ENCODE measurements at places on chromosomes 4 and X.
A peak's percentile ranks its signal among the peaks of the same experiment; 100 is the strongest.

DNA sequence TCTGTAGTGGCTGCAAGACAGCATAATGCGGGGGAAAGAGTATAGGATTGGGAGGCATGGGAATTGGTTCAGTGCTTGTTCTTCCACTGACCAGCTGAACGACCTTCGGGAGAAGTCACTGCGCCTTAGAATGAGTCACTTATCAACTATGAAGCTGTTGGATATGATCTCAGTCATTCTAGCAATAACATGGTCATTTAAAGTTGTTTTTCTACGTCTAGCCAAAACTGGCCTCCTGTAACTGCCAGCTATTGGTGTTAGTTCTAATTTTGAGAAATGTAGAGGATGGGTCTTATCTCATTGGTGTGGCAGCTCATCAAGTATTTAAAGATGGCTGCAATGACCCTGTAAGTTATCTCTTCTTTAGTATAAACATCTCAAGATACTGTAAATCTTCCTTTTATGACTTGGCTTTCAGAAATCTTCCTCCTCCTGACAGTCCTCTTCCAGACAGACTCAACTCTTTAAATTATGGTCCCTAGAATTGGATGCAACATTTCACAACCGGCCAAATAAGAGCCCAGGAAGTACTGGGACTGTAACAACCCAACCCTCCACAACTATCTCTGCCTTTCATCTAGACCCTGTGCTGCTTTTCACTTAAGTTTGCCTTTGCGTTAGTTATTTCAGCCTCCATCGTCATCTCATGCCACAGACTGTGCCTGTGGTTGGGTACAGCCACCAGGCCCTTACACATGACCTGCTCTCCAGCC, 243.3 kb downstream of the CBR4 start:
- no peak for DNase-seq

DNA sequence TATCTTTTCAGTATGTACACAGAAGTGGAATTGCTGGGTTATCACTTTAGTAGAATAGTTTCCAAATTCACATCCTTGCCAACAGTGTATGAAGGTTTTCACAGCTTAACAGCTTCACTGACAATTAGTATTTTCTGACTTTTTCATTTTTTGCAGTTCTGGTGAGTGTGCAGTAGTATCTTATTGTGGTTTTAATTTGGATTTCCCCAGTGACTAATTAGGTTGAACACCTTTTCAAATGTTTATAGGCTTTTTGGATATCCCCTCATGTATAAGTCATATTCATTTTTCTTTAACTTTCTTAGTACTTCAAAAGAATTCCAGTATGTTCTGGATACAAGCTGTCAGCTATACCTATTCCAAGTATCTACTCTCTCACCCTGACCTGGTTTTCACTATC, 37.1 kb downstream of the BRCC3 start:
- DNase-seq = no peak

- no peak for DNase-seq
Observed at GRCh38 chrX:134695999-134696398, 37.7 kb upstream of the PLAC1 start.

DNA sequence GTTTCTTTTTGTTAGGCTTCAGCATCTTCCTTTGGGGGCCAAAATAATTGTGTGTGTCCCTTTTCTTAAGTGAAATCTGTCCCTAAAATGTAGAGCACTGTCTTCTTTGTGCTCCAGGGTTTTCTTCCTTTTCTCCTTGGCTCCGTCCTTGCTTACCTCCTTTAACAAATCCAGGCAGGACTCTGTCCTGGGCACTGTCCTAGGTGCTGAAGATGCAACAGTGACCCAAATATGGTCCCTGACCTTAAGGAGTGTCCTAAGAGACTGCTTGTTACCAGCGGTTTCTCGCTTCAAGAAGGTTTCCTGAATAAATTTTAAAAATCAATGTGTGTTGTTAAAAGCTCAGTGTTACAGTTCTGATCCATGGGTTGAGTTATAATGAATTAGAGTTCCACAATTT, 471.8 kb downstream of the KCNIP4 start:
- no peak for DNase-seq

- no peak for DNase-seq
Observed at GRCh38 chr4:83221897-83222441, 62.6 kb downstream of the COQ2 start.

- DNase-seq = peak; percentile 10
Observed at GRCh38 chr4:83362492-83363329, 28.1 kb upstream of the HPSE start.

- no peak for DNase-seq
Observed at GRCh38 chr4:72953571-72953970, 115.9 kb downstream of the COX18 start.

GRCh38 chrX:150489359-150490015, 78.9 kb upstream of the MTM1 start:
- DNase-seq = no peak

- no peak for DNase-seq
Observed at GRCh38 chr4:133498149-133498548, 349.1 kb downstream of the PCDH10 start.

- no peak for DNase-seq
Observed at GRCh38 chr4:157304769-157305168, 84.2 kb downstream of the GRIA2 start.

DNA sequence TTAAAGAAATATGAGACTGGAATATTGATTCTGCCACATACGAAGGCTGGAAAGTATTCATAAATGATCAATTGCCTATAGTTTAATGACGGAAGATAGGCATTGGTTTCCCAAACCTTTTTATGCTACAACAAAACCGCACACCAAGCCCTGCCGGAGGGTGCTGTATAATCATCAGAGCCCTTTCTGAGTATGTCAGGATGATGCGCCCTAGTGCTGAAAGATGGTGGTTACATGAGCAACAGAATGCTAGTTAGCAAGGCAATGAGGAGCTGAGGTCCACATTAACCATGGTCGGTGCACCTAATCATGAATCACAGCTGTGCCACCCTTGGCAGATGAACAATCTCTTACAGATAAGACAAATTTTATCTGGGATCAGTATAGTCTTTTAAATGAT, 491.1 kb downstream of the PACRGL start:
- no peak for DNase-seq

GRCh38 chr4:71944956-71945355, 86.8 kb upstream of the NPFFR2 start:
- no peak for DNase-seq

DNA sequence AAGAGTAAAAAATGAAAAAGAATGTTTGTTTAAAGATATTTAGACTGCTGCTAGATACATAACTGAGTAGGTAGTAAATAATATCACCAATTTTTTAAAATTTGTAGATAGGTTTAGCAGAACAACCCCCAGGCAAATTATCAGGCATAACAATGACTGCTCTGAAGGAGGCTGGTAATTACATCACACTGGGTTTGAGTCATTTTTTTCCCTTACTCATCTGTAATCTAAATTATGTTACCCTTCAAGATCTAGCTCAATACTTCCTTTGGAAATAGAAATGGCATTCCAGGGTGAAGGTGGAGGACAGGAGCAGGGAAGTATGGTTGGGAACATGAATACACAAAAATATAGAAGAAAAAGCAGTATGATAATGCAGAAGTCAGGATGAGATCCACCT, 431.6 kb upstream of the MAOA start:
- DNase-seq = no peak

DNA sequence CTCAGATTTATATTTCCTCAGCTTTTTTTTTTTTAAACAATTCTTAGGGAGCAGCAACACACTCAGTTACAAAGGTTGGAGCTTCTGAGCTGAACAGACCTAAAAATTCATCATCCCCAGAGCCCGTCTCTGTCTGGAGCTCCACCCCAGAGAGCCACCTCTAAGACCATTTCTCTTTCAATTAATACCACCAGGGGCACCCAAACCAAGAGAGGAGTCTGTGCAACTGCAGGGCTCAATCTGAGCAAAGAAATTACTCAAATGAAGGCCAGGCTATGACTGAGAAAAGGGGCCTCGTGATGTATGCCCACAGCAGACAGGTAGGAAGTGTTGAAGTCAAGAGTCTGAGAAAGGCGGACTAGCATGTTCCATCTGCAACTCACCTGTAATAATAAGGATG, 95.5 kb downstream of the C4orf51 start:
- no peak for DNase-seq

DNA sequence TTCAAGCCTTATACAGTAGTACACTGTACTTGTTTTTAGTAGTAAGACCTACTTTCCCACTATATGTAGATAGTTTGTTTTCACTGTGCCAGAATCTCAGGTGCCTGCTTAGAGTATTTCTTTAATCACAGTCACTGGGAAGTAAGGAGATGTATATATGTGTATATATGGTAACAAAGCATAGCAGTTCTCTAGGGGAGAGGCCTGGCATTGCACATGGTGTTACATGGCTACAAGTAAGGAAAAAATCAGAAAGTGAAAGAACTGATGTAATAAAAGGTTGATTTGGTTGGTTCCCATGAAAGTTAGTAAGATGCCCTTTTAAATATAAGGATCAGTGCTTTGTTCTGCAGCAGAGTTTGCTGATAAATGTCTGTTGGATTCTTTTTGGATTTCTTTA, 9.3 kb upstream of the DCK start:
- DNase-seq = no peak

GRCh38 chrX:118250445-118250844, 95.5 kb upstream of the WDR44 start:
- DNase-seq = no peak

DNA sequence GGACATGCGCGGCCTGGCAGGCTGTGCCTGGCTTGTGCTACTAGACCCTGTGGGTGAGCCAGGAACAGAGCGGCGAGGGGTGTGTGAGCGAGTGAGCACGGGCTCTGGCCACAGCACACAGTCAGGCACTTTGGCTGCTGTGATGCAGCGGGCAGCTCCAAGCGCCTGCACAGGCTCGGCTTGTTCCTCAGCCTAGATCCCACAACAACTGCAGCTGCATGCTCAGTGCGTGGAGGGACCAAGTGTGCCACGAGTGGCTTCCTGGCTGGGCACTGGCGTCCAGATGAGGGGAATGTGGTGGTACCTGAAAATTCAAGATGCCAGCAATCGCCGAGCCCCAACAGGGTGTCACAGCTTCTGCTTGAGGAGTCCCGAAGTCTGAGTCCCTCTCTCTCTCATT, 1056.6 kb downstream of the RAPGEF2 start:
- DNase-seq = no peak

- no peak for DNase-seq
Observed at GRCh38 chrX:118468122-118468521, 27.5 kb upstream of the DOCK11 start.

- no peak for DNase-seq
Observed at GRCh38 chrX:7771788-7772438, 71.1 kb upstream of the VCX start.

DNA sequence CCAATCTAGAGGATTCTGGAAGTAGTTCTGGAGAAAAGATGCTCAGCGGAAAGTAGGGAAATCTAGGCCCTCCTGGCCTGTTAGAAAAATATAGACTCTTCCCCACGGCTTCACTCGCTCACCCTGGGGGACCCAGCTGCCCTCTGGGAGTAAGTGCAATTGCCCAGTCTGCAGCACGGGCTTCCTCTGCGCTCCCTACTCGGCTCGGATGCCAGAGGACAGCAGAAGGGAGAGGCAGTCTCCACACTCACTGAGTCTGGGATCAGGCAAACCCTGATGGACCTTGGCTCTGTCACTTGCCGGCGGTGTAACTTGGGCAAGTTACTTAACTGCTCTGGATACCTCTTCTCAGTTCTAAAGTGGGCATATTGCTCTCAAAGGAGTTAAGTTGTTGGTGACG, 2.1 kb downstream of the SHISA3 start:
- no peak for DNase-seq

DNA sequence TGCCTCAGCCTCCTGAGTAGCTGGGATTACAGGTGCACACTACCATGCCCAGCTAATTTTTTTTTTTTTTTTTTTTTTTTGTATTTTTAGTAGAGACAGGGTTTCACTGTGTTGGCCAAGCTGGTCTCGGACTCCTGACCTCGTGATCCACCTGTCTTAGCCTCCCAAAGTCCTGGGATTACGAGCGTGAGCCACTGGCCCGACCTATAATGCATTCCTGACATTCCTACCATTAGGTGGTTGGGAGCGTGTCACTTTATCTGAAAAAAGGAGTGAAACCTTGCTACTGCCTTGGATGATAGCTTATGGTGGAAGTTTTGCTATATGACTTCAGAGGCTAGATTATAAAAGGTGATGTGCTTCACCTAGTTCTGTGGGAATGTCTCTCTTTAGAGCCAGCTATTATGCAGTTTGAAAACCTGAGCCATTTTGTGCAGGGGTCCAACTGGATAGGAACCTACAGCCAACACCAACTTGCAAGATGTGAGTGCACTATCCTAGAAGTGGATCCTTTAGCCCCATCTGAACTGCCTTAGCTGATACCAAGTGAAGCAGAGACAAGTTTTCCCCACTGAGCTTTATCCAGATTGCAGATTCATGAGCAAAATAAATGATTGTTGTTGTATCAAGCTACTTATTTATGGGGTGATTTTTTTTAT, 29.8 kb upstream of the EMCN start:
- no peak for DNase-seq

GRCh38 chr4:86939729-86940575, 5.1 kb downstream of the AFF1 start:
- DNase-seq = peak; percentile 28

GRCh38 chrX:134936542-134936941, 54.2 kb upstream of the SMIM10 start:
- no peak for DNase-seq

- no peak for DNase-seq
Observed at GRCh38 chr4:80967346-80967745, 63.2 kb upstream of the BMP3 start.

DNA sequence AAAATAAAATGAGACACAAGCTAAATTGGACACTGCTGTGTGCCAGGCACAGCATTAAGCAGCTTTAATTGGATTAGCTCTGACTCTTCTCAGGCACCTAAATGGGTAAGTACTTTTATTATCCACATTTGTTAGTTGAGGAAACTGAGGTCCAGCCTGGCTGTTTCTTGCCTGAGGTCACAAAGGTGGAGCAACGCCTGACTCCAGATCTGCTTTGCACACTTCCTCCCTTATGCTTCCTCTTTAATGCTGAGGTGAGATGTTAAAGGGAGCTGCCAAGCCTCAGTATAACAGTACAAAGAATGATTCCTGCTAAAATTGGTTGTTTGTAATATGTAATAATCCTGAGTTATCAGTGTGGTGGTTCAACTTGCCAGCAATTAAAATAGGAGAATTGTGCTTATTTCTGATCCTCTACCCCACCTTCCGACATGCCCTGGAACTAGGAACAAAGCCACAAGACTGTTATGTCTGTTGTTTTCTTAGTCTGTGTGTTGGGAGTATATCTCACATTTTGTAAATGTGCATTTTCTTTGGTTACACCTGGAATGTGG, 74.4 kb downstream of the AFF1 start:
- no peak for DNase-seq

DNA sequence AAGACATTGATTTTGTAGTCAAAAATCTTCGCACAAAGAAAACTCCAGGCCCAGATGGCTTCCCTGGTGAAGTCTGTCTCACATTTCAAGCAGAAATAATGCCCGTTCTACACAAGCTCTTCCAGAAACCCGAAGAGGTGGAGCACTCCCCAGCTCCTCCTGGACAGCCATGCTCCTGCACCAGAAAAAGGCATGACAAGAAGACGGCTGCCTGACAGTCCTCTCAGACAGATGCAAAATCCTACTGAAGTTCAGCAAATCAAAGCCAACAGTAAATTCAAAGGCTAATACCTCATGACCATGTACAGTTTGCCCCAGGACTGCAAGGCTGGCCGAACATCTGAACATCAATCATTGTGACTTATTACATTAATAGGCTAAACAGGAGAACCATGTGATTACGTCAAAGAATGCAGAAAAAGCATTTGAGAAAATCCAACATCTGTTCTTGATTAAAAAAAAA, 30.8 kb upstream of the MXD4 start:
- DNase-seq = no peak
